A549 treated with CORT108297 at 1 μM for 4 hours (cell line): ENCODE measurements at places on chromosomes 3 and 15. TPM values are rescaled to one million over a fixed set of nuclear protein-coding genes. Genes with fewer than 3 reads are reported as not detected.

Gene OSTN
- total RNA-seq, result not detected in 5 replicates

Gene CCR1
- total RNA-seq, result not detected in 5 replicates

Gene GPR176
- total RNA-seq, result 10.0 to 14.0 TPM (median 11.1 TPM) in 5 replicates

Gene SCAANT1
- total RNA-seq, result not detected in 5 replicates

Gene GOLGA8S
- 0.13 to 0.18 TPM (median 0.16 TPM) in 5 replicates for total RNA-seq

Gene ZNF385D
- total RNA-seq, result 0.01 to 0.05 TPM (median 0.02 TPM) in 3 of 5 replicates, not detected in the others

Gene COL6A5
- total RNA-seq, result not detected in 5 replicates

Gene OR5H1
- total RNA-seq, result not detected in 5 replicates

Gene MYEF2
- total RNA-seq, result 13.7 to 19.9 TPM (median 15.9 TPM) in 5 replicates

Gene RBP2
- total RNA-seq, result not detected in 5 replicates

Gene WDR93
- 0.11 to 0.23 TPM (median 0.14 TPM) in 5 replicates for total RNA-seq

Gene GABRG3
- 0.12 to 0.53 TPM (median 0.30 TPM) in 5 replicates for total RNA-seq

Gene MKRN3
- total RNA-seq, result 1.5 to 2.8 TPM (median 2.5 TPM) in 5 replicates

Gene SLC7A14
- total RNA-seq, result not detected in 5 replicates

Gene NOX5
- total RNA-seq, result 0.10 to 0.30 TPM (median 0.24 TPM) in 5 replicates

Gene HRG
- not detected in 5 replicates for total RNA-seq

Gene TMOD3
- total RNA-seq, result 39.2 to 62.1 TPM (median 49.5 TPM) in 5 replicates

Gene KLHL40
- not detected in 5 replicates for total RNA-seq

Gene FAM98B
- 9.2 to 13.6 TPM (median 10.3 TPM) in 5 replicates for total RNA-seq

Gene SEMA3B
- total RNA-seq, result 5.6 to 10.6 TPM (median 8.3 TPM) in 5 replicates

Gene GUCA1C
- not detected in 5 replicates for total RNA-seq

Gene NCKIPSD
- total RNA-seq, result 6.9 to 11.7 TPM (median 9.9 TPM) in 5 replicates

Gene GOLGA6L7
- total RNA-seq, result not detected in 5 replicates

Gene WDR76
- total RNA-seq, result 11.5 to 14.3 TPM (median 12.0 TPM) in 5 replicates

Gene NEO1
- total RNA-seq, result 28.9 to 36.4 TPM (median 34.9 TPM) in 5 replicates

Gene LIPC
- total RNA-seq, result 0.07 to 0.11 TPM (median 0.09 TPM) in 3 of 5 replicates, not detected in the others

Gene AHSG
- 0.05 to 0.09 TPM in 2 of 5 replicates, not detected in the others for total RNA-seq

Gene TMEM45A
- 2.0 to 2.4 TPM (median 2.4 TPM) in 5 replicates for total RNA-seq

Gene CPA3
- not detected in 5 replicates for total RNA-seq

Gene GHSR
- not detected in 5 replicates for total RNA-seq

Gene FBXO45
- total RNA-seq, result 7.1 to 8.1 TPM (median 7.5 TPM) in 5 replicates

Gene C3orf38
- total RNA-seq, result 15.2 to 21.5 TPM (median 18.0 TPM) in 5 replicates

Gene MCF2L2
- total RNA-seq, result 0.03 to 0.38 TPM (median 0.10 TPM) in 5 replicates

Gene NUSAP1
- total RNA-seq, result 61.3 to 86.8 TPM (median 68.6 TPM) in 5 replicates

Gene TASOR
- 18.8 to 31.3 TPM (median 20.2 TPM) in 5 replicates for total RNA-seq

Gene AQR
- total RNA-seq, result 27.3 to 33.4 TPM (median 30.8 TPM) in 5 replicates

Gene USP50
- 0.09 TPM in 1 of 5 replicates, not detected in the others for total RNA-seq

Gene CKMT1A
- total RNA-seq, result 2.5 to 4.1 TPM (median 2.7 TPM) in 5 replicates

Gene TLR9
- 0.05 to 0.13 TPM in 2 of 5 replicates, not detected in the others for total RNA-seq

Gene SH2D7
- not detected in 5 replicates for total RNA-seq

Gene GTF2A2
- 165 to 193 TPM (median 176 TPM) in 5 replicates for total RNA-seq
